ENCODE measurements at places on chromosomes 16 and 17.

DNA sequence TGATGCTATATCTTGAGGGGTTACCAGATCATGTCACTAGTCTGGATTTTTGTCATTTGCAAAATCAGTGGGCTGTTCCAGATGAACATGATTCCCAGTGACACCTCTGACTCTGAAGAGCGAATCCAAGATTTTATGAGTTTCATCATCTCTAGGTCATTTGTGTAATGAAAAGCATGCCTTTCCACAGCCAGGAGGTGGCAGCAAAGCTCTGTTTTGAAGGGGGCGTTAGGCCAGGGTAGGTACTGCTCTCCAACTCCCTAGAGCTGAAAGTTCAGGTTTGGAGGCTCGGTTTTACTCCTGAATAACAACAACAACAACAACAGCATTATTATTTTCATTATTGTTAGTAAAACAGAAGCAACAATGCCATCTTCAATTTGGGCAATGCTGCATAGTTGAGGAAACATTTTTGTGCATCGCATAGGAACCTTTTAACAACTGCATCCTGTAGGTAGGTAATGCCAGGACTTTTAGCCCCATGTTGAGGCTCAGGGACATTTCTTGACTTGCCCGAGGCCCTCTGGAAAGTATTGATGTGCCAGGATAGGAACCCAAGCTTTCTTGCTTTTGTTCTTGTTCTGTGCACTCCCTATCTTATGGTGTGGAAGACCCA is 77.0 kb downstream of the MYH13 start:
- no peak for DNase-seq

DNA sequence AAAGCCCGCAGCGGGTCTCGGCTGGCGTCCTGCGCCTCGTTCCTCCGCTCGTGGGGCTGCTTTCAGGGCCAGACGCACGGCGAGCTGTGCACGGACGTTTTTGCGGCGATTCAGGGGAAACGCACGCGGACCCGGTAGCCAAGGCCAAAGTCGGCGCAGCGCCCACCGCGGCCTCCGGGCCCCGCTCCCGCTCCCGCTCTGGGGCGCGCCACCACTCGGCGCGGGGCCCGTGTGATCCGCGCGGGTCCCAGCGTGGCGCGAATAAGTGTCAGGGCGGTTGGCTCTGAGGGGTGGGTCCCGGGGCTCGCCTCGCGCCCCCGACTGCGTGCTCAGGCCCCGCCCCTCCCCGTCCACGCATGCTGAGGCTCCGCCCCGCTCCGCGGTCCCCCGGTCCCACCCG is 694 bp upstream of the TBCD start:
- DNase-seq: no peak

DNA sequence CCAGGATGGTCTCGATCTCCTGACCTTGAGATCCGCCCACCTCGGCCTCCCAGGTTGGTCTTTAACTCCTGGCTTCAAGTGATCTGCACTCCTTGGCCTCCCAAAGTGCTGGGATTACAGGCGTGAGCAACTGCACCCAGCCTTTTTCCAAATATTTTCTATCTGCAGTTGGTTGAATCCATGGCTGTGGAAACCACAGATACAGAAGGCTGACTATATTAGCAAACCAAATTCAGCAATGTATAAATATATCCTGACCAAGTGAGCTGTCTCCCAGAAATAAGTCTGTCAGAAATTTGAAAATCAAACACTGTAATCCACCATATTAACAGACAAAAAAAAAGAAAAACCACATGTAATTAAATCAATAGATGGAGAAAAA is 9.6 kb downstream of the CFDP1 start:
- DNase-seq: no peak

- DNase-seq: peak; percentile 78
Observed at GRCh38 chr16:66964049-66964448, 3.0 kb downstream of the CES3 start.

DNA sequence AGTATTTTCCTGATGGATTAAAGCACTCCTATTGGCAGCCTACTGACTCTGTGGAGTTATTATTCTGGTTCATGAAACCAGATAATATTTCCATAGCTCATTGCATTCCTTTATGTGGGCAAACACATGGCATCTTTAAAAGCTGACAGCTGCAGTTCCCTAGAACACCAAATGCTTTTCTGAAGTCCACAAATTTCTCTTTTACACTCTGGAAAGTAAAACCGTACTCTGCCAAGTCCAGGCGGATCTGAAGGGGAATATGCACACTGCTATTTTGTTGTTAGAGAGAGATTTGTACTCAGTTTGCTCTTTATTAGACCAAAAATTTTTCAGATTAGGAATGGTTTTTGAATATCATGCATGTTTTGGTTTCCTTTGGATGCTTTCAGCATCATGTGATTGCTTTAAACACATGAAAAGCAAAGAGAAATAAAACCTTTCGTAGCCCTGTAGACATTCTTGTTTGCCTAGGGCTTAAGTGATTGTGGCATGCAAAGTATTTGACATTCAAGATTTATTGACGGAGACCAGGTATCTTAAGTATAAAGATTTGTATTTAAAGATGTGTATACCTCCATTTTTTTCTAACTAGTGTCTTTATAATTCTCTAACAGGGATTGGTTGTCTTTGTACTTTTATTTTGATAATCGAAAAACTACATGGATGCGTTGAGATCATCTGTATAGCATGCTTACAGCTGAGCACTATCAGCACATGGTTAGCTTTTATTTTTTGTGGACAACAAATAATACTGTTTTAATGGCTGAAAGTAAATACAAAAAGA is 19.5 kb downstream of the SEC14L1 start:
- DNase-seq: no peak

DNA sequence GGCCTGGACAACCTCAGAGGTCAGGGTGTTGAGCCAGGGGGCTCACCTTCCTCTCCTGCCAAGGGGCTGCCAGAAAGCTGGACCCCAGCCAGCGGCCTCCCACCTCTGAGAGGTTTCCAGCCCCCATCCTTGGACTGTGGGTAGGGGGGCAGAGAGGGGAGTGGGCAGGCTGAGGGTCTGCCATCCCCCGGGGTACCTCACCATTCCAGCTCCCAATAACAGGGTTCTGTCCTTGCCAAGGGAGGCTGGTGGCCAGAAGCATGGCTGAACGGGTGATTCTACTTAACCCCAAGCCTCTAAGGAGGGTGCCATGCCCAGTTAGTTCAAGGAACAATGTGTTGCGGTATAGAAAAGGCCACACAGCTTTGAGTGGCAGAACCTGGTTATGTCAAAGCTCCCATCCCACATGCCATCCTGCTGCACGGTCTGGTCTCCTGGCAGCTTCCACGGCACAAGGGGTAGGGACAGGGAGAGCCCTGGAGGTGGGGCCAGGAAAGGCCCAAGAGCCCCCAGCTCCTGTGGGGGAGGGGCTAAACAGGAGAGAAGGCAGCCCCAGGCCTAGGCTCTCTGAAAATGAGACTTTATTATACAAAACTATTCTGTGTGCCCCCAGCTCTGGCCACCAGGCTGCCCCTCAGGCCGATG is 19.8 kb downstream of the B9D1 start:
- no peak for DNase-seq

DNA sequence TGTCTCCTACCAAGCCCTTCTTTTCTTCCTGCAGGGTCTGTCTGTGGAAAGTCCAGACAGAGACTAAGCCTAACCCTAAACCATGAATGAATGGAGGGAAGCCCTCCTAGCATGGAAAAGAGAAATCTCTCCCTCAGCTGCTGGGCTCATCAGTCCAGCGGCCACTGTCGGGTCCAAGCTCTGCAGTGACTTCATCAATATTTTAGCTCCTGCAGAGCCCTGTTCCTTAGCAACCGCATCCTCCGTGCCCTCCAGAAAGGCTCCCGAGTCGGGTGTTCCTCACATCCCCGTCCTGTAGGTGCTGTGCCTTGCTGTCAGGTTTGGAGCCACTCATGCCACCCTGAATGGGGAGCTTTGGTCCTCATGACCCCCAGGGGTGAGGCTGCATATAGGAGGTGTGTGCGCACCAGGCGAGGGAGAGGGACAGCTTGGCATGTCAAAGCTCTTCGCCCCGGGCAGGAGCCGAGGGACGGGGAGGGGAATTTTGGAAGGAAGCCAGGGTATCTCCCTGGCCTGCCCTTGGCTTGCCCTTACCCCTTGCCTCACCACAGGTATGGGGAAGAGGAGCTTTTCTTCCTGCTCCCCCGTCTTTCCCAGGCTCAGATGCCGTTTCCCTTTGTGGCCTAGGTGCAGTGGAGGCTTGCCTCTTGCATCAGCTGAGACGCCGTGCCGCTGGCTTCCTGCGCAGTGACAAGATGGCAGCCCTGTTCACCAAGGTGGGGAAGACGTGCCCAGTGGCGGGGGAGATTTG is 23.9 kb downstream of the SGSM2 start:
- DNase-seq: no peak

DNA sequence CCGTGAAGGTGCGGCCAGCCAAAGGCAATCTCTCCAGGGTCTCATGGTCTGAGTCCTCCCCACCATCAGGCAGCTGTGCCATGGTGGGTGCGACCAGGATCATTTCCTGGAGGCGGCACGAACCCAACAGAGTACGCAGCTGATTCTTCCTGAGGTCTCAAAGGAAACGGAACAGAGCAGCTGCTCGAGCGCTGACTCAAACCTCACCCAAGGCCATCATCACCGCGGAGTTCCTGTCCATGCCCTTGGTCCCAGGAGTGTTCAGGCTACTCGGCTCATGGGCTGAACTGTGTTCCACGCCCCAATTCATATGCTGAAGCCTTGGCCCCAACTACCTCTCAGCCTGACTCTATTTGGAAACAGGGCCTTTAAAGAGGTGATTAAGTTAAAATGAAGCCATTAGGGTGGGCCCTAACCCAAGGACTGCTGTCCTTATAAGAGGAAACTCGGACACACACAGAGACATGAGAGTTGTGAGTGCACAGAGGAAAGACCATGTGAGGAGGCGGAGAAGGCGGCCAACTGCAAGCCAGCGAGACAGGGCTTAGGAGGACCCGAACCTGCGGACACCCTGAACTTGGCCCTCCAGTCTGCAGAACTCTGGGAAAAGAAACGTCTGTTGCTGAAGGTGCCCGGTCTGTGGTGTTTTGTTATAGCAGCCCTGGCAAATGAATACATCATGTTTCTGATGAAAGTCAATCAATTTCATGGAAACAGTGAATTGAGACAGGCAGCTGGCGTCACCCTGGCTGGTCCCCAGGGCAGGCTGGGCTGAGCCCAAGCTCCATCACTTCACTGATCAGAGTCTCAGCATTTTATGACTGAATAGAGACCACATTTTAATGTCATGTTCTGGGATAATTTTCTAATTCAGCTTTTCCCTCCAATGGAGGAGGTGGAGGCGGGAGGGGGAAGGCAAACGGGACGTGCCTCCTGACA is 13.7 kb downstream of the MXRA7 start:
- DNase-seq: no peak

- no peak for DNase-seq
Observed at GRCh38 chr16:56270828-56271227, 79.5 kb downstream of the GNAO1 start.

GRCh38 chr17:74104921-74105320 is 98.6 kb upstream of the RPL38 start:
- DNase-seq: no peak

DNA sequence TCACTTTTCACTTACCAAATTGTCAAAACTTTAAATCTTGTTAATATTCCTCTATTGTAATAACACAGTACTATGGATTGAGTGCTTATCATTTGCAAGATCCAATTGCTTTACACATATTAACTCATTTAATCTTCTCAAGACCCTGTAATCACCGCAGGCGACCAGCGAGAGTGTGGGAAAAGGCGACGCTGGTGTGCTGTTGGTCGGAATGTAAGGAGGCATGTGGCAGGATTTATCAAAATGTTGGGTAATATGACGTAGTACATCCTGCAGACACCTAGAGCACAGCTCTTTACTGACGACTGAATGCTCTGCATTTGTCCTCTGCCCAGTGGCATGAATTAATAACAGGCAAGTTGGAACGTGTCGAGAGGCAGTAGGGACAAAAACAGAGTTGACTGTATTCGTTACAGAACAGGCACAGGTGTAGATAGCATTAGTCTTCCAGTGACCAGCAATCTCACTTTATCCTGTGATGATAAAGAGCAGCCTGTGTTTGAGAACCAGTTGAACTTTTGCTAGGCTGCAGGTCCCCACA is 80.3 kb downstream of the TNRC6C start:
- no peak for DNase-seq

- DNase-seq: no peak
Observed at GRCh38 chr17:48834973-48835372, 4.1 kb downstream of the CALCOCO2 start.
